ENCODE measurements at places on chromosomes 12 and 14. TPM values are rescaled to one million over a fixed set of nuclear protein-coding genes. Genes with fewer than 3 reads are reported as not detected.

Gene FOXN4
- total RNA-seq, result not detected

Gene CCDC85C
- 7.2 TPM for total RNA-seq

Gene PTGER2
- 0.42 TPM for total RNA-seq

Gene LDHB
- total RNA-seq, result 1,086 TPM

Gene DPPA3
- not detected for total RNA-seq
